ENCODE measurements at places on chromosomes 7 and 10. TPM values are rescaled to one million over a fixed set of nuclear protein-coding genes. Genes with fewer than 3 reads are reported as not detected.

Gene MACC1
- 24.7 TPM for total RNA-seq

Gene CALHM3
- total RNA-seq = not detected

Gene UBTD1
- 37.7 TPM for total RNA-seq

Gene EVX1
- total RNA-seq = not detected

Gene ZRANB1
- total RNA-seq = 18.7 TPM

Gene GNGT1
- total RNA-seq = not detected

- no peak for DNase-seq
Observed at GRCh38 chr10:123886292-123886691, 5.3 kb downstream of the CPXM2 start.

GRCh38 chr10:75403144-75403938, 1.8 kb upstream of the ZNF503 start:
- DNase-seq = peak; percentile 69

- DNase-seq = no peak
Observed at GRCh38 chr10:29861811-29862505, 197.4 kb downstream of the JCAD start.

DNA sequence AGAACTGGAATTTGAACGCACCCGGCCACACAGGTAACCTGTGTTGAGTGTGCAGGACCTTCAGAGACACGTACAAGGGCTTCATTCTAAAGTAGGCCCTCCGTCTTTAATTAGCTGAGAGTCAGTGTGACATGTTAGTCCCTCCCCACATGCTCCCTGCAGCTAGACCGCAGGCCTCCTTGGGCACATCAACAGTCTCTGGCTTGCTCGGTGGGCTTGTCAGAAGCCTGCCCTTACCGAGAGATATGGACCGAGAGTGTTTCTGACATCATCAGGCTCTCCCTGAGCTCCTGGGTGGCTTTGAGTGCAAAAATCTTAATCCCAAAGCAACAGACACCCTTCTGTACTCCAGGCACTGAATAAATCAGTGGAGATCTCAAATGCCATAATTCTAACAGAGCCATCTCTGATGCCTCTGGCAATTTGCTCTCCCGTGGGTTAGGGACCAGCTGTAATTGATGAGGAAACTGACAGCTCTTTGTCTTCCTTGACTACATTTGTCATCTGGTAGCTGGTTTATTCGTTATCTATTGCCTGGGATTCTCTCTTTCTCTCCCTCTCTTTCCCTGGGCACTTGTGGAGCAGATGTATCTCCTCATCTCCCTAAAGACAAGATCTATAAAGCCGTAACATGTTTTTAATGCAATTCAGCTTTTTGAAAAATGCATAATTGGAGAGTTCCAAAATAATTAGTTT, 850.6 kb downstream of the TYW1 start:
- DNase-seq = no peak

DNA sequence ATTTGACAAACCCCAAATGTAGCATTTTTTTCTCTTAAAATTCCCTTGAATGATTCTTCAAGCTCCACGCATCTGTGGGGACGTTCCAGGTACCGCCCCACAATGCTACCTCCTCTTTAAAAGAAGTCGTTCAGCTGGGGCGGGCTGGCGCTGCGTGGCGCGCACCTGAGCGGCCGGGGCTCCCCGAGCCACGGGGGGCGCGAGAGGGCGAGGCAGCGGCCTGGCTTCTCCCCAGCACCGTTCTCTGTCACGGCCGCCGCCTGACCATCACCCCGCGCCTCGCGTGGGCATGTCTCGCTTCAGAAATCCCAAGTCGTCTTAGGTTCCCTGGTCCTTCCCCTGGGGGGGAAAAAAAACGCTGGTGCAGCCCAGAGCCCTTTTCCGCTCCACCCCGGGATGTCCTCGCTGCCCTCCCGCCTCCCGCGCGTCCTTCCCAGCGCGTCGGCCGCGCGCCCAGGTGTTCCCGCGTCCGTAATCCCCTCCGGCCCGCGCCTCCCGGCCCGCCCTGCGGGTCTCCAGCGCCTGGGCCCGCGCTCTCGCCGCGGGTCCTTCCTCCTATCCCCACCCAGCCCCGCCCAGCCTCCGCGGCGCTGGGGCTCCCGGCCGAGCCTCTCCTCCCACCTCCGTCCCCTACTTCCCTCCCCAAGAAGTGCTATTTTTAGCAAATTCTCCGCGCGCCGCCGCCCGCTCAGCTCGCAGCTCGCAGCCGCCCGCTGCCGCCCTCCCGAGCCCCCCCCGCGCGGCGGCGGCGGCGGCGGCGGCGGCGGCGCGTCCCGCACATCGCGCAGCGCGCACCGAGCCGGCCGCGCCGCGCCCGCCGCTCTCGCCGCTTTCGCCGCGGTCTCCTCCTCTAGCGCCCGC, 58.7 kb upstream of the PRPS1L1 start:
- peak; percentile 50 for DNase-seq

DNA sequence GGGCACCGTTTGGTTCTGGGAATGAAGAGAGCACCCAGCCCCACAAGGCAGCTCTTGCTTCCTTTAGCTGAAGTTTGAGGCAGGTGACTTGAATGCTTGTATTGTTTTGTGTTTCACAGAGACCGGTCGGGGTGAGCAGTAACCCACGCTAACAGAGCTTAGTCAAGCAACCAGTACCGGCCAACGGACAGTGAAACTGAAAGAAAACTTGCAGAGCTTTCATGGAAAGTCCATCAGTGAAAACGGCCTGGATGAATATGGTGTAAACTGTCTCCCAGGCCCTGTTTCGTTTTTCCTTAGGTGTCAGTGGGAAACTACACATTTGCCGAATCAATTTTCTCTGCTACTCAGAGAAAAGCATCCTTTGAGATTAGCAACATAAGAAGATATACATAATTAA, 101.1 kb downstream of the LYZL1 start:
- DNase-seq = no peak

DNA sequence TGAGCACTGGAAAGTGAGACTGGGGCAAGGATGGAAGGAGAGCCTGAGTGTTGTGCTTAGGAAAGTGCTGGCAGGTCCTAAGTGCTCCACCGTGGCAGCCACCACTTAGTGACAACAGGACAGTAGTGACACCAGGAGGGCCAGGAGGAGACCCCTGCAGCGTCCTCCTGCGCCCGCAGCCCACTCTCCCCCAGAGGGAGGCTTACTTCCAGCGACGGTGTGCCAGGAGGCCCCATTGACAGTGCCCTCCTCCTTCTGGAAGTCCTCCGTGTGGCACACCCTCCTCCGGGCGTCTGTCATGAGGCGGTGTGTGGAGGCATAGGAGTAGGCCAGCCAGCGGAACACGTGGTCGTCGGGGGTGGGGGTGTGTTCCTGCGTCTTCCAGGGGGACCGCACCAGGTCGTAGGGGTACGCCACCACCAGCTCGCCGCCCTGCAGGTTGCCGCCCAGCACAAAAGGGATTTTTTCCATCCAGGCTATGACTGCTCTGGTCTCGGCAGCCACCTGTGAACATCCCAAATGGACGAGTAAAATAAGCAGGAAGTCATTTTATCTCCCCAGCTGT, 95.6 kb downstream of the GPR26 start:
- DNase-seq = no peak

- no peak for DNase-seq
Observed at GRCh38 chr10:32360241-32360640, 13.3 kb upstream of the EPC1 start.

GRCh38 chr7:133135451-133135850, 53.6 kb upstream of the CHCHD3 start:
- DNase-seq = no peak

DNA sequence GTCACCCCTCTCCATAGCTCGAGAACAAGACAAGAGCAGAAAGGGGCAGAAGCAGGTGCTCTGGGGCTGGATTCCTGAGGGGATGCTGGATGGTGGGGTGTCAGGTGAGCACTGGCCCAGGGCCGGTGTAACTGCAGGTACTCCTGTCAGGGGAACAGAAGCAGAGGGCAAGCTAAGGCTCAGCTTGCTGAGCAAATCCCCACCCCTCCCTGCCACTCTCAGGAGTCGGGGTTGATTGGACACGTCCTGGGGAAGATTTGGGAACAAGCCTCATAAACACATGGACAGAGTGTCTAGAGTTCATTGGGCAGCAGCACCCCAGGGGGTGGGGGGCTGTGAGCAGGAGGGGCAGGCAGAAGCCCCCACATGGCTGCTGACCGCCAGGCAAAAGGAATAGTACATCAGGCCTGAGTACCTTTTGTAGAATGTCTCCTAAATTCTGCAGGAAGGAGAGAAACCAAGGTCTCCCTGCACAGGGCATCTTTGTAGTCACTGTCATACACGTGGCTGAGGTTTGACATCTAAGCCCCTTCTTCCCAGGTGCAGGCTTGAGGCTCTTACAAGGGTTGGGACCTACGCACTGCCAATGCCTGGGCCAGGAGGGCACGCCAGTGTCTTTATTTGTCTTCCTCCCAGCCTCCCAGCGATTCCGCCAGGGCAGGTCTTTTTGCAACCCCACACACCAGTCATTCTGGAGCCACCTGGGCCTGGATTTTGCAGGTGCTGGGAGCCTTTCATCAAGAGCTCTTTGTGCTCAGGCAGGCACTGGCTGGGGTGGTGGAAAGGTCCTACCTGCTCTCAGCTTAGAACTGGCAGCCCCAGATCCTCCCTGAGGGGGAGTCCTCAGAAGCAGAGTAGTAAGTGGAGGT, 2.8 kb downstream of the CALML3 start:
- peak; percentile 20 for DNase-seq

DNA sequence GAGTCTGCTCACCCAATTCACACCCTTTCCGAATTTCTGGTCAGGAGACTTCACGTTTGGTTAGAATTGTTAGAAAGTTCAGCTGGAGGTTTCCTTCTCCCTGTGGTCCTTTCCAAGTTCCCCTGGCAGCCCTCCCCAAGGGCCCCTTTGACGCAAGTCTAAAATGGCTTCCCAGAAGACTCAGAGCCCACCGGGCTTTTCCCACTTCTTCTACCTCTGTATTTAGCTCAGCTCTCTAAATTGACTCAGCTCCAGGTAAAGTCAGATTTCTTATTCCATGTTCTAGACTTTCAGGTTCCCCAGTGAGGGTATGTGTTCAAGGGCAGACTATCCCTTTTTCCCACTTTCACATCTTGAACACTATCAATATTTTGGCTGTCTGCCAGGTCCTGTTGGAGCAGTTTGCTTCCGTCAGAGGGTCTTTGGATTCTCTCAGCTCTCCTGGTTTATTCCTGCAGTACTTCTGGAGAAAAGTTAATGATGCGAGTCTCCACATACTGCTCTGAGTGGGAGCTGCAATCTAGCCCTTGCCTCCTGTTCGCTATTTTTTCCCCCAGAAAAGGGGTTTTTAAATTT, 53.1 kb upstream of the ZNF273 start:
- DNase-seq = no peak

- DNase-seq = no peak
Observed at GRCh38 chr7:102469351-102469971, 4.7 kb downstream of the LRWD1 start.

DNA sequence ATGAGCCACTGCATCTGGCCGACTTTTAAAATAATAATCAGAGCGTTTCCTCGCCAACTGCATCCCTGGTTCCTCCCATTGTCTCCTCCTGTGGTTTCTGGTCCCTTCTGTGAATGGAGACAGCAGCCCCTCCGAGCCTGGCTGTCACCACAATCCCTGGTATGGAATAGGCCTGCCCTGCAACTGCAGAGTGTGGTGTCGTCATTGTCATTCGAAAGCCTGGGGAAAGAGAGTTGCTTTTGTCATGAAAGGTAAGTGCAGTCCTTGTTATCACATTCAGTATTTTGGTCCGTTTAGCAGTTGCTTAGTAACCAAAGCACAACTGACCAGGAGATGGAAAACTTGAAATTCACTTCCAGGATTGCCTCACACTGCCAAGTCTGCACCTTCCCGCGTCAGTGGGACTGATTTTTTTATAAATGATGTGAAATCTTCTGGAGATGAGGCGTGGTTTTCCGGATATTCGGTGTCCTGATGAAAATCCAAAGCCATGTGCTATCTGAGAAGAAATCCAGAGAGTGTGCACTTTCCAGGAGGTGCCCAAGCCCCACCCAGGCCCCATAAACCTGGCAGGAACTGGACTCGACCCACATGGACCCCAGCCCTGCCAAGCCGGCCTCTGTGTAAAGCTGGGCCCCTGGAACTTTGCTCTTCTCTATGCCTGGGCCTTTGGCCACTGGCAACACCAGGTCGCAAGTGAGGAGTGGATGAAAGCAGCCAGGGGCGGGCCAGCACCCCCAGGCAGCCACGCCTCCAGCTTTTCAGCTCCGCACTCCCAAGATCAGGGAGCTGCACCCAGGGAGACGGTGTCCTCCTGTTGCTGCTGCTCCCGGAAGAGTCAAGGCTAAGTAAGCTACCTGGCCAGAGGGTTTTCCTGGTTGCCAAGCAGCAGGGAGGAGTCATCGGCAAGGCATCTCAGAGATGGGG, 133.7 kb upstream of the SH2B2 start:
- no peak for DNase-seq

DNA sequence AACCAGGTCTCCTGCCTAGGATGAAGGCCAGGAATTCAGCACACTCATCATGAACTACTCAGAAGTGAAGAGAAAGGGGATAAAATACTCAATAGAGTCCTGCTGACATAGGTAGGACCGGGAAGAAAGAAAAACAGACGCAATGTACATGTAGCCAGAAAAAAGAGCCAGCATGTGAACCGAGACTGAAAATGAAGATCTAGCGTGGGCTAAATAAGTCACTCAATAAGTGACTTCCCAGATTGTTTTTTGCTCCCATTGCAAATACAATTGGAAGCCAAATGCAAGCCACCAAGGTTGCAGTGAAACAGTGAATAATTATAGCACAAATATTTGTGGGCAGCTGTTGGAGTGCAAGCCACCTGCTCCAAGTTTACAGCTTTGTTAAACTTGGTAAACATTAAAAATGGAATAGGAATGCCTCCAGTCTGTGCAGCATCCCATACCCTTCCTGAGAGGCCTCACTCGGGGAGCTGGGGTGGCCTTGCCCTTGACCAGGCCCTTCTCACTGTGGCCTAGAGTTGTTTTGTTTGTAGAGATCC, 34.7 kb upstream of the HPS1 start:
- no peak for DNase-seq

- no peak for DNase-seq
Observed at GRCh38 chr7:128804484-128804883, 12.7 kb downstream of the CCDC136 start.

DNA sequence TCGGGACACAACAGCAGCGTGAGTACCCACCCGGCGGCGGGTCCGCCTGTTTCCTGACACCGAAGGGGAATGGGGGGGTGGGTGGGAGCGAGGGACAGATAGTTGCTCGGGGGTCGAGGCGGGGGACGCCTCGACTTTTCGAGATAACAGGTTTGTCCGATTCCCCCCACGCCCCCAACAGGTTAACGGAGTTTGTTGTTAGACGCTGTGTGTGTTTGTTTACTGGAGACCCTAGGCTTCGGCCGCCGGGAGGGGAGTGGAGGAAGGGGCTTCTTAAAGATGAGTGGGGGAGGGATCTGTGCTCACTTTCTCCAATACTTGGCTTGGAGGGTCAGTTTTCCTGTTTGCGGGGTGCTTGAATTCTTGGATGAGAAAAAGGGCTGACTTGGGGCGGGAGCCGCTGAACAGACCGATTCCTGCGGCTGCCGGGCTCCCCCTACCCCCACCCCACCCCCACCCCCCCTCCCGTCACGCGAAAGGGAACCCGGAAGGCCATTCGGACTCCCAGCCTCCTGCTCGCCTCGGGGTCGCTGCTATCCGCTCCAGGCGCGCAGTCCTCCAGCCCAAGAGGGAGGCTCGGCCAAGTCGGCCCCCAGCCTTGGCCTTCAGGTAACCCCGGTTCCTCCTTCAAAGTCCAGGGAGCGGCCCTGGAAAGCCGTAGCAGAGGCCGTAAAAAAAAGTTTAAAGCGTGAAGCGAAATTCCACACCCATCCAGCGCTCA, 1.0 kb downstream of the SORCS3 start:
- no peak for DNase-seq
